NCI-H226 (cell line): ENCODE measurements at places on chromosomes 5 and 9.

GRCh38 chr9:69023650-69024049 lies 9.7 kb upstream of the PRKACG start:
- no peak for DNase-seq

- DNase-seq, result no peak
Measured at GRCh38 chr5:41503310-41503709, 7.1 kb downstream of the PLCXD3 start.

DNA sequence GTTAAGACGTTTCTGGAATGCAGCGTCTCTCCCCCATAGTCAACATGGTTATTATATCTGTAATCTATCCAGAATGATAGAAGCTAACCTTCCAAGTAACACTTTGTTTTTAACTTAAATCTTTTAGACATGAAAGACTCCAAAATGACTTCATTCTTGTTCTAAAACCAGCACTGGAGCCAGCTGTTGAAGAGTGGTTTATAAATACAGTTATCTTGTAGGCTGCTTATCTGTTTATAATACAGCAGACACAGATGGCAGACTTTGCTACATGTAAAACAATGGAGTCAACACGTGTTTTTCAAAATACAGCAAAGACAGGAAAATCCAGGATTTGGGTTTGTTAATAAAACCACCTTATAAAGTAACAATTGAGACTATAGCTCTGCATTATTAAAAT lies 48.8 kb upstream of the RETREG1 start:
- no peak for DNase-seq

DNA sequence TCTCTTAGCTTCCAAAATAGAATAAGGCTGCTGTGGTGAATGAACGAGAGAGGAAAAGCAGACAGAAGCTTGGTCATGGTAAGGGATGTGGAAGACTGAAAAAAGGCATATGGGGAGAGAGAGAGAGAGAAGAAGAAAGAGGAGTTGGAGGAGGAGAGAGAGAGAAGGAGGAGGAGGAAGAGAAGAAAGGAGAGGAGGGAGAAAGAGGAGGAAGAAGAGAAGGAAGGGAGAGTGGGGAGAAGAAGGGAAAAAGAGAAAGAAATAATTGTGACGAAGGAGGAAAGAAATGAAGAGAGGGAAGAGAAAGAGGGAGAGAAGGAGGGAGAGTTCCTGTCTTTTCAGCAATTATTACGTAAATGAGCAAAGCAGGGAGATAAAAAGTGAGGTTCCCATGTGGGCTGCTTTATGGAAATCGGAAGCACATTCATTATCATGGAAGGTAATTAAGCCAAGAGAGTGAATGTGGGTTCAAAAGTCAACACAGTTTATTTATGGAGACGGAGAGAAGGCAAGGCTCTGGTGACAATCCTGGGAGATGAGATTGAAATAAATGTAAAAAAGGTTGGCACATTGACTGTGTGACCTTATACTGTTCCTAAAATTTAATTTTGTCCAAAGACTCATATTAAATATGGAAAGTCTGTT lies 611.2 kb downstream of the KIF4B start:
- DNase-seq, result no peak

DNA sequence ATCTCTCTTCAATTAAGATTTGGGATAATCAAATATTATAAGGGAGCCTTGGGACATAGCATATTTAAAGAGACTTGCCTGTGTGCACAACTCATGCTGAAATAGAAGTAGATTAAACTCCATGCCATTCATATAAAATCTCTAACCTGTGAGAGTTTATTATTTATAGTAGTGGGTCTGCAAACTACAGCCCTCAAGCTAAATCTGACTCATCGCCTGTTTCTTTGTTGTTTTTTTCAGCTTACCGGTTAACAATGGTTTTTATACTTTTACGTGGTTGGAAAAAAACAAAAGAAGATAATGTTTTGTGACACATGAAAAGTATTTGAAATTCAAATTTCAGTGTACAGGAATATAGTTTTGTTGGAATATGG lies 61.9 kb upstream of the GHR start:
- no peak for DNase-seq

DNA sequence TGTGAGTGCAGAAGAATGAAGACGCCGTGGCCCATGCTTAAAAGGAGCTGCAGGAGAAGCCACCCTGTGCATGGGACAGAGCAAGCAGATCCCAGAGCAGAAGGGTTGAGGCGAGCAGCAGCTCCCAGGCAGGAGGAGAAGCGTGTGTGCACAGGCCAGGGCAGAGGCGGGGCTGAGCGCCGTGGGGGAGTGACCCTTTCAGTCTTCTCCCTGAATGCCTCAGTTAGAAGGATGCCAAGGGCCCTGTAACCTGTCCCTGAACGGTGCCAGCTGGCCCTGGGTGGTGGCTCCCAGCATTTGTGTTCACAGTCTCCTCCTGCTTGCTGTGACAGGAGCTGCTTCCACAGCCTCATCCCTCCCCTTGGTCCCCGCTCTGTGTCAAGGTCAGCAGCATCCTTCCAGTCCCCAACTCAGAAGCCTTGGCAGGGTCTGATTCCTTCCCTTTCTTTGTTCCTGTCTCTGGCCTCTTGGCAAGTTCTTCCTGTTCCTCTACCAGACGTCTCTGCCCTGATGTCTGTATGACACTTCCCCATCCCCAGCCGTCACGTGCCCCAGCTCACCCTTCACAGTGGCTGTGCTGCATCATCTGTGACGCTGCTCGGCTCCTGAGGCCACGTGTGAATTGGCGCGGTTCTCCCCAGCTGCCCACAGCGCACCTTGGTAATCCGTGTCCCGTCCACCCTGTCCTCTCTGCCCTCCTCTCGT lies 5.2 kb downstream of the EXOC3 start:
- no peak for DNase-seq

DNA sequence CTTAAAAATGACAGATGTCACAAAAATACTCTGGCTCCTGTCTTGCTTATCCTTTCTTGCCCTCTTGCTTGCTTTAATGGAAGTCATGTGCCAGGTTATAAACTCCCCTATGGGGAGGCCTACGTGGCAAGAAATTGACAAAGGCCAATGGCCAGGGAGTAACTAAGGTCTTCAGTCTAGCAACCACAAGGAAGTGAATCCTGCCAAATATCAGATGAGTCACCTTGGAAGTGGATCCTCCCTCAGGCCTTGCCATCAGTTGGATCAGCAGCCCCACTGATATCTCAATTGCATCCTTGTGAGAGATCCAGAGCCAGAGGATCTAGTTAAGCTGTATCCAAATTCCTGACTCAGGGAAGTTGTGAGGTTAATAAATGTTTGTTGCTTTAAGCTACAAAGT lies 82.8 kb downstream of the CAAP1 start:
- peak; percentile 43 for DNase-seq

GRCh38 chr5:143771602-143772001 lies 40.4 kb upstream of the HMHB1 start:
- no peak for DNase-seq

- DNase-seq, result no peak
Measured at GRCh38 chr5:178115814-178116142, 2.4 kb downstream of the N4BP3 start.

GRCh38 chr9:22157276-22157675 lies 148.2 kb upstream of the CDKN2B start:
- DNase-seq, result peak; percentile 47

GRCh38 chr9:124001866-124002525 lies 9.6 kb upstream of the LHX2 start:
- DNase-seq, result no peak

DNA sequence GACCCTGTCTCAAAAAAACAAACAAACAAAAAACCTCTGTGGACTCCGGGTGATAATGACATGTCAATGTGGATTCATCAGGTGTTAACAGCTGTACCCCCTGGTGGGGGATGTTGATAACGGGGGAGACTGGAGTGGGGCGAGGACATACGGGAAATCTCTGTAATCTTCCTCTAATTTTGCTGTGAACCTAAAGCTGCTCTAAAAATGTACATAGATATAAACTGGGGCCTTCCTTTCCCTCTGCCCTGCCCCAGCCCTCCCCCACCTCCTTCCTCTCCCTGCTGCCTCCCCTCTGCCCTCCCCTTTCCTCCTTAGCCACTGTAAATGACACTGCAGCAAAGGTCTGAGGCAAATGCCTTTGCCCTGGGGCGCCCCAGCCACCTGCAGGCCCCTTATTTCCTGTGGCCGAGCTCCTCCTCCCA lies 1.4 kb upstream of the CEL start:
- DNase-seq, result no peak

DNA sequence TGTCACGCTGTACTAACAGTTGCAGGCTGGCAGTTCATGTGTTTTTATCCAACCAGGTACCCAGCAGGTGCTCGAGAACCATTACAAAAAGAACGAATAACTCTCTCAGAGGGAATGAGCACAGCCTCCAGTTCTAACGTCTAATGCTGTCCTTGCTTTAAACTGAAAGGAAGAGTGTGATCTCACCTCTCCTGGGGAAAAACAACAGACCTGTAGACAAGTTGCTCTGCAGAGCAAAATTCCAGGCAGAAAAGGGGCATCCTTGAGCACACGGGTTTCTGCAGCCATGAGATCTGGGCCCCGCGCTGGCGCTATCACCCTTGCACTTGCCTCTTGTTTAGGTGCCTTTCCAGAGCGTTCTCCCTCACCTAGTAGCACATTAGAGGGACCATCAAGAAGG lies 92.5 kb upstream of the DNAH5 start:
- DNase-seq, result peak; percentile 15

DNA sequence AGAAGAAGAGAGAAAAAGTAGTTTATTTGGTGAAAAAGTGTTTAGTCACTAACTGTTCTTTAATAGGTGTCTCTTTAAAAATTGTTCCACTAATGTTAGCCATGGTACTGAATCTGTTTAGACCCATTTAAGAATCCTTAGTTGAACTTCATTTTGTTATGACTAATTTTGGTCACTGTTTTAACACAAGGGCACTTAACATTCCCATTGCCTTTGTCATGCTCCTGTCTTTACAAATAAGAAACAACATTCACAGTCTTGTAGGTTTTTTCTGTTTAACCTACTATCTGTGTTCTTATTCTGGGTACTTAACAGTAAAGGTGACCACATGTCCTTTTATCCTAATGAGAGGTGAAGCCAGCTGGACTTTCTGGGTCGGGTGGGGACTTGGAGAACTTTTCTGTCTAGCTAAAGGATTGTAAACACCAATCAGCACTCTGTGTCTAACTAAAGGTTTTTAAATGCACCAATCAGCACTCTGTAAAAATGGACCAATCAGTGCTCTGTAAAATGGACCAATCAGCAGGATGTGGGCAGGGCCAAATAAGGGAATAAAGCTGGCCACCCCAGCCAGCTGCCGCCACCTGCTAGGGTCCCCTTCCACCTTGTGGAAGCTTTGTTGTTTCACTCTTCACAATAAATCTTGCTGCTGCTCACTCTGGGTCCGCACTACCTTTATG lies 116.7 kb downstream of the WDR70 start:
- DNase-seq, result peak; percentile 9

- DNase-seq, result no peak
Measured at GRCh38 chr5:112196584-112196983, 222.5 kb downstream of the EPB41L4A start.

- DNase-seq, result no peak
Measured at GRCh38 chr9:112361601-112362000, 18.3 kb upstream of the HSDL2 start.

GRCh38 chr5:138610415-138610917 lies 35.3 kb upstream of the HSPA9 start:
- DNase-seq, result no peak

- no peak for DNase-seq
Measured at GRCh38 chr5:142134331-142135010, 25.9 kb downstream of the NDFIP1 start.

GRCh38 chr5:124713595-124713994 lies 32.8 kb downstream of the ZNF608 start:
- DNase-seq, result no peak

DNA sequence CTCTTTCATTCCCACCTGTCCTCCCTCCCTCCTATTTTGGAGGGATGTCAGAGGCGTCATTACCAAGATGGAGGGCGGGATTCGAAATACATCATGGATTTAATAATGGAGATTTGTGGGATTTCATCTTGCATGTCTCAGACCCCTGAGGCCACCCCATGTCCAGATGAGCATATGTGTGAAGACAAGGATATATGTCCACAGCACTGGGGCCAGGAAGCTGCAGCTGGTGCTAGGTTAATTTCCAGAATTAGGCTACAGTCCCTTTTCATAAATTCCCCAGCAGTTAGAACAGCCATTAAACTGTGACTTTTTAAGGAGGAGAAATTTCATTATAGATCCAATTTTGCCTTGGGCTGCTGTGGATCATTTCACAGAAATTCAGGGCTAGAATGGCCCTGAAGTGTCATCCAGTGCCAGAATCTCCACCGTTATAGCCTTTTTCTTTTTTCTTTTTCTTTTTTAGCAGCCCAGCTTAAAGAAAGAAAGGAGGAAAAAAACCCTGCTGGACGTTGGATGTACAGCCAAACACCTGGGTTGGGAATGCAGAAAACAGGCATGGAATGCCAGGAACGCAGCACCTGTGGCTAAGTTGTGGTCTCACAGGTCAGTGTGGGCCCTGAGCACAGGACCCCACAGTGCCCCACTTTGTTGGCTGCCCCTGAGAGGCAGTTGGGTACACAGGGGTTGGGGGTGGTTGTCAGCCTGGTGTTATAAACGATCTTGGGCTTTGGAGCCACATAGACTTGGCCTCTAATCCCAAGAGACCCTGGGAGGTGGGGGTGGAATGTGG lies 50.2 kb upstream of the CXCL14 start:
- DNase-seq, result no peak
